Caco-2 (cell line): ENCODE measurements at places on chromosomes 7 and 10.

GRCh38 chr10:9613338-9614075 is 1404.2 kb upstream of the CELF2 start:
- no peaks in the 10 kb centered on the region for H3K36me3 ChIP-seq
- no peak overlapping the region for H3K4me3 ChIP-seq
- H3K27ac ChIP-seq: no peak overlapping the region
- DNase-seq: no peak
- no peaks in the 10 kb centered on the region for H3K4me1 ChIP-seq

- no peaks in the 10 kb centered on the region for H3K36me3 ChIP-seq
- peaks cover 7% of the 10 kb centered on the region; the same call in 1 of the 2 replicates for H3K4me1 ChIP-seq
- no peak overlapping the region for H3K27ac ChIP-seq
- no peak overlapping the region for H3K4me3 ChIP-seq
These were observed 22.3 kb upstream of the XPNPEP1 start for GRCh38 chr10:109945473-109946177.

GRCh38 chr7:80890426-80891258 is 28.2 kb downstream of the SEMA3C start:
- no peaks in the 10 kb centered on the region for H3K27me3 ChIP-seq
- H3K4me3 ChIP-seq: no peak overlapping the region

GRCh38 chr7:30841025-30841735 is 70.0 kb downstream of the MINDY4 start:
- H3K4me3 ChIP-seq: no peak overlapping the region
- H3K36me3 ChIP-seq: no peaks in the 10 kb centered on the region
- H3K27me3 ChIP-seq: no peaks in the 10 kb centered on the region
- H3K4me1 ChIP-seq: no peaks in the 10 kb centered on the region
- DNase-seq: no peak
- no peak overlapping the region for H3K27ac ChIP-seq
